Activated naive CD4-positive, alpha-beta T cell treated with anti-CD3 and anti-CD28 coated beads, Interleukin-2, amount 10 ng/mL, durations not matched to agents 7 days and 5 days (primary cell): ENCODE measurements at places on chromosomes 3 and 15.
A peak's percentile ranks its signal among the peaks of the same experiment; 100 is the strongest.

DNA sequence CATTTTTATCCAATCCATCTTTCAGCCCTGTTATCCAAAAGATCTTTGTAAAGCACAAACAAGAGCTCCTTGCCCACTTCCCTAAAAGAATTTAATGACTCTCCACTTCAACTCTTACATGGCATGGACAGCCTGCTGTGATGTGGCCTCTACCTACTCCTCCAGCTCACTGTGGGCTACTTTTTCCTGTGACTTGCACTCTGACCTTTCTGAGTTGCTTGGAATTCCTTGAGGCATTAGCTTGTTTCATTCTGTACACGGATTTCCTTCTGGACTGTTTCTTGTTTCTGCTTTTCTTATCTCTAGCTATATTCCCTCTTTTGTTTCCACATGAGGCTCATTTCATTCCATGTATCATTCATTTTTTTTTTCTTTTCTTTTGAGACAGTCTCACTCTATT is 15.2 kb downstream of the QTRT2 start:
- DNase-seq: no peak

DNA sequence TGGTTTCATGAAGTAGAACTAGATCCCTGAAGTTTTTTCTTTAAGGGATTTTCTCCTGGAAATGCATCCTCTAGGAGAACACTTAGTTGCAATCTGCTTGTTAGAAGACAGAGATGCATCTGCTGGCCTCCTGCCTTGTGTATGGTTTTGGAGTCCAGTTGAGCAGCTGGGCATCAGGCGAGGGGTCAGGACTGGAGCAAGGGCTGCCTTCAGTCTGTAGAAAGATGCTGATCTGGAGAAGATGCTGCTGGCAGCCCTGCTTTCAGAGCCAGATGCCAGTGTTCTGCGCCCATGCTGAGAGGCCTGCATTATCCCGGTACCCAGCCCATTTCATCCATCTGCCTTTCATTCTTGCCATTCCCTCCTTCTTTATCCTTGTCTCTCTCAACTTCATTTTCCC is 77.4 kb downstream of the CHCHD6 start:
- DNase-seq: no peak

DNA sequence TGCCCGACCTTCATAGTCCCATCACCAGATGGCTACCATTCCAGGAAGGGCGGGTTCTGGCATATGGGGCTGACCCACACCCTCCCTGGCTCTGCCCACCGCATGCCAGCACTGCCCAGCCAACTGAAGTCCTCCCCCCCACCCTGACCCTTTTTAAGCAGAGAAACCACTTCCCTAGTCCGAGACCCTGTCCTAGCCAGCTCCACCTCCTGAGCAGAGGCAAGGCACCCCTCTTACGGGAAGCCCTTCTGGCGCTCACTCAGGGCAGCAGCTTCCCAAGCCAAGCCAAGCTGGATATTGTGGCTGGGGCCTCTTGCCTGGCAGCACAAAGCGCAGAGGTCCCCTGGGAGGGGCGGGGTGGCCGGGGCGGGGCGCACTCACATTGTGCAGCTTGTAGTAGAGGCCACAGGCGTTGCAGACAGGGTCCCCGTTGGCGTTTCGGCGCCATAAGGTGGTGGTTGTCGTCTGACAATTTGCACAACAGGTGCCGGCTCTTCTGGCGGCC is 11.5 kb downstream of the GATA2 start:
- DNase-seq: no peak

- DNase-seq: no peak
Measured at GRCh38 chr3:135226057-135226456, 431.0 kb downstream of the EPHB1 start.

DNA sequence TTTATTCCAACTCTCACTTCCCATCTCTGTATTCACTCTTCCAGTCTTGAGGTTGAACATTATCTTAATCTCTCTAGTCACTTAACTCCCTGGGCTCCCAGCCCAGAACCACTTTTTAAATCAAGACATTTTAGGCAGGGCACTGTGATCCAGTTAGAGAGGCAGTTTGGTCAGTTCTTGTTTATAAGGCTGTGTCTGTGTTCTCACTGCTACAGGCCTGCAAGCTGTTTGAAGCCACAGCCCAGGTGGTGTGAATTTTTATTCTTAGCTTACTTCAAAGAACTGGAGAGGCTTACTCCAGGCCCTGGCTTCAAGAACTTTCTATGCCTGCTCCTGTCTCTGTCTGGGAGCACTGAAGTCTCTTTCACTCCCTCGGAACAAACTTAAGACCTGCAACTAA is 906.1 kb downstream of the CADM2 start:
- DNase-seq: no peak

GRCh38 chr3:14806641-14807263 is 12.0 kb upstream of the FGD5 start:
- DNase-seq: peak; percentile 65

DNA sequence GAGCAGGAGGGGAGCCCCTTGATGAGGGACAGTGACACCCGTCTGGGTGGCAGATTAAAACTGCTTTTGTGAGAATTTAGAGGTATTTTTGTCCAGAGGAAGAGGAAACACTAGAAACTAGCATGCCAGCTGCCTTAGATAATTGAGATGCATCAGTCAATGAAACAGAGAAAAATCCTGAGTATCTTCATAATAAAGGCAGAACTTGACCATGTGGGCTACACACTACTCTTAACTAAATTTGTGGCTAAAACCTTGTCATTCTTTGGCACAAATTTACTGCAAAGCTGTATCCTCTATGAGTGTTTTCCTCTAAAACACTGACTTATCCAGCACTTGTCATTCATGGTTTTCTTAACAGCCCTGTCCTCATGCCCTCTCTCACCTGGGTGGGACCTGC is 259.7 kb upstream of the TPM1 start:
- DNase-seq: no peak

- no peak for DNase-seq
Measured at GRCh38 chr3:72336114-72336651, 512.1 kb downstream of the SHQ1 start.

DNA sequence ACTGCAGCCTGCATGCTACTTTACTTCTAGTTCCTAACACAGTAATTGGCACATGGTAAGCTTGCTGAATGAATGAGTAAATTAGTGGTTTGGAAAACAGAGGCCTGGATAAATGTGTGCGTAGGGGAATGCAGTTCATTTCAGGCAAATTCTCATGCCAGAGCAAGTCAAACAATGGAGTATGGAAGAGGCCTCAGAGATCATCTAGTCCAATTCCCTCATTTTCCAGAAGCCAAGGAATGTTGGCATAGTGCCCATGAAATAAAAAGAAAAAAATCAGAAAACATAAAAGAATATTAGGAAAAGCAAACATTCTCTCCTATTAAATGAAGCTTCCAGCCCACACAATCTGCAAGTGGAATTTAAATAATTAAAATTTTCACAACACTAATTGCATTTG is 92.4 kb downstream of the MB21D2 start:
- DNase-seq: no peak

GRCh38 chr15:85489773-85490493 is 109.5 kb downstream of the AKAP13 start:
- no peak for DNase-seq

GRCh38 chr3:128100161-128100560 is 23.5 kb downstream of the RUVBL1 start:
- DNase-seq: no peak

- no peak for DNase-seq
Measured at GRCh38 chr3:143224716-143225115, 105.1 kb downstream of the CHST2 start.

DNA sequence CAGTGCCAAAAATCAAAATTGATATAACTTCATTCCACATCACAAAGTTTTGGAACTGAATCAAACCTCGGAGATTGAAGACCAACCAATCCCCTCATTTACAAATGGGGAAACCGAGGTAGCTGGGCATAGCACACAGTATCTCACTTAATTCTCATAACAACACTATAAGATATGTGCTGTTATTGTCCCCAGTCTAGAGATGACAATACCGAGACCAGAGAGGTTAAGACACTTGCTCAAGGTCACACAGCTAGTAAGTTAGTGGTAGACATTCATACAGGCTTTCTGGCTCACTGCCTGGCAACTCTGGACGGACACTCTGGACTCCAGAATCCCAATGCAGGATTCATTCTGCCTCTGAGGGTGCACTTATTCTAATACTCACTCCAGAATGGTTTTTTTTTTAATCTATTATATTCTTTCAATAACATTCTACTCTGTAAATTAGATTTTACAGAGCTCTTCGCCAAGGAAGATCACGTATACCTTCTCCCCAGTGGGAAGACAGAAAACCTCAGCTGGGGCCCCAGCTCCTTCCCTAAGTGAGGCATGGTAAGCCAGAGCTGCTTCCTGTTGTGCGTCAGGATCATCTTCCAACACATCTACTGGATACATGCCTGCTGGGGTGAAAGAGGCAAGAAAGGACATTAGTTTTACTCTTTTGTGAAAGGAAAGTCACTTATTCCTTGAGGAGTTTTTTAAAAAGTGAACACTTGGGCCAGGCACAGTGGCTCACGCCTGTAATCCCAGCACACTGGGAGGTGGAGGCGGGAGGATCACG is 128.4 kb upstream of the IGF1R start:
- no peak for DNase-seq

- DNase-seq: no peak
Measured at GRCh38 chr15:57251308-57251707, 125.0 kb upstream of the CGNL1 start.
